ENCODE measurements at places on chromosomes 4 and X.
A peak's percentile ranks its signal among the peaks of the same experiment; 100 is the strongest.

DNA sequence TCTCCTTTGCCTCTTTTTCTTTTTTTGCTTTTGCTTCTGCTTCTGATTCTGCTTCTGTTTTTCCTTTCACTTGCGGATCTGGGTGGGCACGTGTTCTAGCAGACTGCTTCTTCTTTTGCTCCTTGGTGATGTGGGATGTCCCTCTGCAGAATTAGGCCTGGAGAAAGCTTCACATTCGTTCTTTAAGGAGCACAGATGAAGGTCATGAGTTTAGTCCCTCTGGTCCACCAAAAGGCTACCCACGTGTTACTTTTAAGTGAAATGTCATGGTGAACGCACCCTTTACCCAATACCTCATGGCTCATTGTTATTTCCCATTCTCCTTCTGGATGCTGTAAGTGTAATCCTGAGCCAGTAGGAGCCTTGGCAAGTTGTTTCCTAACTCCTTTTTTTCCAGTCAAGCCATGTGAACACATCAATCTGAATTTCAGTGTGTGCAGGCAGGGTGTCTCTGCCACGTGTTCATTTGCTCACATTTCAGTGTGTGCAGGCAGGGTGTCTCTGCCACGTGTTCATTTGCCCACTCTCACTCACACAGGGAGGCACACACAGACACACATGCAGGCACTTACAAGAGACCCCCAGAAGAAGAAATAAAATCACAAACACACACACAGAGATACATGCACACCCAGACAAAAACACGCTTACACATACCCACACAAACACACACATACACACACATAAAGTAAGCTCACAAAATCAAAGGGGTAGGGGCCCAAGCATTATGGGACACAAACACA is 36.9 kb downstream of the NBDY start:
- no peak for DNase-seq

- DNase-seq, result no peak
Observed at GRCh38 chr4:107689912-107690587, 30.0 kb downstream of the PAPSS1 start.

DNA sequence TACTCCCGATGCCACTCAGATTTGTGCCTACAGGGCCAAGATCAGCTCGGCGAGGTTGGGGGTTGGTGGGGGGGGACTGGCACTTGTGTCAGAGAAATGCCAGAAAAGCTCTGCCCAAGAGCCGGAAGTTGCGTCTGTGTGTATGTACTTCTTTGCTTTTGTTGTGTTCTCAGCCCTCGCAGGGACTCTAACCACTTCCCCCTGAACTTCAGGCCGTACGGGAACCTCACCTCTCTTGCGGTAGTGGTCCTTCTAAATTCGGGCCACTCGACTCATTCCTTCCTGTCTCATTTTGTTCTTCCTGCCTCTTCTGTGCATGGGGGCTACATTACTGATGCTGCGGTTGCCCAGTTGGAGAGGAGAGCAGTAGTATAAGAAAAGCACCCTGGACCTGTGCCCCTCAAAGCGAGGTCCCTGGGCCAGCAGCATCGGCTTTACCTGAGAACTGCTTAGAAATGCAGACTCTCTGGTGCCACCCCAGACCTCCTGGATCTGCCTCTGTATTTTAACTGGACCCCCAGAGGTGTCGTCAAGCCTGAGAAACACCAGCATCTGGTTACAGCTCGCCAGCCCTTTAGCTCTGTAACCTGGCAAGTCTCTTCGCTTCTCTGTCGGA is 146.3 kb upstream of the RPS6KA3 start:
- DNase-seq, result no peak

- no peak for DNase-seq
Observed at GRCh38 chr4:109801895-109802319, at the start of gene CFI. TSS of gene CFI (minus strand) at chr4:109801999. CDS start at chr4:109801971, 28 bp downstream.

DNA sequence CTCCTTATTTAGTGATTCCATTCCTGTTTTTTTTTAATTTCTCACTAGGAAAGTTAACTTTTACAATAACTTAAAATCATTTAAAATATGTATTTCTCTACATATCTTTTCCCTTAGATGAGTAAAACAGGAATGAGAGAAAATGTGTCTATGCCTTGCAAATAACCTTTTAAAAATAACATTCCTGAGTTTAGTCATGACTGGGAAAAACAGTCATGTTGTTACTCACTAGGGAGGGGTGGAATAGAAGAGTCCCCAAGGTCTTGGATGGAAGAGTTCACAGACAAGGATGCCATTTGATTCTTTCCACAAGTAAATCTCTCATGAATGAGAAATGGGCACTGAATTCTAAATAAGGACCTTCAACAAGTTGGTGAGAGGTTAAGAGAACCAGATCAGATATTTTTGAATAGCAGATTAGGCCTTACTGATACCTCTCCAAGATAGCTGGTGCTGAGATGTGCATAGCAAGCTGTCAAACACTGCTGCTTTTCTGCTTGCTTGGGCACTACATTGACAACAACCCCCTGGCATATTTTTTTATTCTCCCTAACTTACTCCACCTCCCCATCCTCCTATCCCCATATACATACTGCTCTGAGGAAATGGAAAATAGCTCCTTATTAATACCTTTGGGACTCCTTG is 25.1 kb downstream of the UGDH start:
- no peak for DNase-seq

- no peak for DNase-seq
Observed at GRCh38 chrX:129614481-129615255, 40.1 kb downstream of the APLN start.

DNA sequence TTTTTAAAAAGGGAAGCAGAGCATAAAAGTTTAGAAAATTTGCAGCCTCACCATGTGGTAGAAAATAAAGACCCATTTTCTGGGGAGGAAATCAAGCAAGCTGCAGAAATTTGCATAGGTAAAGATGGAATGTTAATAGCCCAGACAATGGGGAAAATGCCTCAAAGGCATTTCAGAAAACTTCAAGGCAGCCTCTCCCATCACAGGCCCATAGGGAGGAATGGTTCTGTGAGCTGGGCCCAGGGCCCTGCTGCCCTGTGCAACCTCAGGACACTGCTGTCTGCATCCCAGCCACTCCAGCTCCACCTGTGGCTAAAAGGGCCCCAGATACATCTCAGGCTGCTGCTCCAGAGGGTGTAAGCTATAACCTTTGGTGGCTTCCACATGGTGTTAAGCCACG is 137.9 kb downstream of the INPP4B start:
- DNase-seq, result no peak

DNA sequence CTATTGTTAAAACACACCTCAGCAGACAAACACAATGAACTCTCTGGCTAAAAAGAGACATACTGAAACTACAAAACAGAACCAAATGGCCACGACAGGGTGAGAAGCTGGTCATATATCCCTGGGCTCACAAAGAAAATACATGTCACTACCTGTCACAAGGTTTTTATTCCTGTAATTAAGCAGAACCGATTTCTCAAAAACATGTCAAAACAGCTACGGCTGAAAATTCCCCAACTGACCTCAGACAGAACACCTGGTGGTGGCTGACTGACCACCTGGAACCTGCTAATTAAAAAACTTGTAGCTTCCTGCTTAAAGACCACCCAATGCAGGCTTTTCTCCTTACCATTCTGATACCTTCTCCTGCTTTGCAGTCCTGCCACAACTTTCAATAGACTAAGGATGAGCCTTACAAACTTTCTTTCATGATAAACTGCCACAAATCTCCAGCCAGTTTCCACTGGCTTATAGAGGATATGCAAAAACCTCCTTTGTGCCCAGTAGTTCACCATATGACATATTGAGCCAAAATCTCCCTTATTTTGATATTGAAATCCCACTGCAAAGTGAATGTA is 571.9 kb downstream of the SPOCK3 start:
- no peak for DNase-seq

DNA sequence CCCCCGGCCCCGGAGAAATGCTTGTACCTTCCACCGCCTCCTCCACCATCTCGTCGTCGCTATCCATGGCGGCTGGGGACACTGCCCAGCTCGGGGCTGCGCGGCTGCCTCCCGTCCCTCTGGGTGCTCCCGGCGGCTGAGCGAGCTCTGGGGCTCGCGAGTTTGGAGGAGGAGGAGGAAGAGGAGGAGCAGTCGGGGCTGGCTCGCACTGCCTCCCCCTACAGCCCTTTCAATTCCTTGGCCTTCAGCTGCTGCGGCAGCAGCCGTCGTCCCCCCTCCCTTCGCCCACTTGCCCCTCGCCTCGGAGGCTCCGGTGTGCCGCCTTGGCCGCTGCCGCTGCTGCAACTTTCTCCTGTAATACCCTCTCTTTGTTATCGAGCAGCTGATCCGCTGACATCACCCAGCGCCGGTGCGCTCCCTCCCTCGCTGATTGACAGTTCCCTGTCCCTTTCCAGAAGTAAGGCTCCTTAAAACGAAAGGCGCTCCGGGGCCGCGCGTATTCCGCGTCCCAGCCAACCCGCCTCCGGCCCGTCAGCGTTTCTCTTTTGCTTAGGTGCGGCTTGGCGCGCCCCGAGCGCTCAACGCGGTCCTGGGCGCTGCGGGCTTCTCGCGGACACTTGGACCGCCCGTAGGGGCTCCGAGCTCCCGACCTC is at the start of gene SETD7:
Gene SETD7 (minus strand): TSS at position 149 of the 653 bp plus-strand sequence. CDS start 82 bp downstream, at position 67.
- peak; percentile 31 for DNase-seq

DNA sequence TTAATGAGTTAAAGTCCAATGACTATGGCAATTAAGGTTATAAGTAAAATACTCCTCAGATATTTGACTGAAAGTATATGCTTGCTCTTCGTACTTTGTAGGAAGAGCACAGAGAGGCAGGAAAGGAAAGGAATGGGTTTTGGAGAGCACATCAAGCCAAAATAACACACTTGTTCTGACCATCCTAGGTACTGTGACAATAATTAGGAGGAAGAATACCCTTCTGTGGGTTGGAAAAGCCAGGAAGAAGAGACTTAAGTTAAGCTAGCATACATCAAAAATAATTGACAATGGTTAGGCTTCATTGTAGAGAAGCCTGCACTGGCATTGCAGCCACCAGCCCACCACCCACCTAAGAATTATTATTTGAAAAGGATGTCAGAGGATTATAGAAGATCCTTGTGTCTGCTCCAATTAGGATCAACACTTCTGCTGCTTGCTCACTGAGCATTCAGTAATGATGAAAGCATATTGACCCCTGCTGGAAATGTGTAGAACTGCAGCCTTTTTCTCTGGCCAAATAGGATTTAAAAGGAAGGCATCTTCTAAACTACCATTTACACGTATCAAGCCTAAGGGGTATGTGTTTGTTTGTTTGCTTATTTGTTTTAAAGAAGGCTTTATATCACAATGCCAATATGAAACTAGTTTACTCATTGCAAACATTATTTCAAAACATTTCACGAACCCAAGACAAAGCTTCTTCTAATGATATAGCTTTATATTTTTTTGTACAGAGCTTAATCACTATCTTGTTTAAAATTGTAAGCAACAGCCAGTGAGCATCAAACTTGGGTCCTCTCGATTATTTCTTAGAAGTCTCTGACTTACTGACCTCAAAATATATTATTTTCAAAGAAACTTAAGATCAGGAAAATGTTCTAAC is 286.2 kb upstream of the TET2 start:
- peak; percentile 83 for DNase-seq

DNA sequence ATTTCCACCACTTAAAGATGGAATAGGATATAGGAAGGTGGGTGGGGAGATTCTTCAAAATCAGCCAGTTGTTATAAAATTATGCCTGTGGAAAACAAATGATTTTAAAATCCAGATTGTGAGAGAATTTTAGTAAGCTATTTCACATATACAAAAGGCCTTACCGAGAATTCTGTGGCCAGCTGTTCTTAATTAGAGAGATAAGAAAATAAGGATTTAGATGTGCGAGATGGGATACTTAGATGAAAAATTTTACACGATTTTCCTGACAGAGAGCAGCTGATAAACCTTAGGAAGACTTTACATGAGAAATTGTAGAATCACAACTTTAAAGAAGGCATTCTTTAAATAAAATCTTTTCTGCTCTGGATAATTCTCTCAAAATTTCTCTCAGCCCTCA is 94.5 kb upstream of the IQCM start:
- DNase-seq, result no peak

- peak; percentile 58 for DNase-seq
Observed at GRCh38 chr4:137226900-137227299, 305.4 kb downstream of the PCDH18 start.

DNA sequence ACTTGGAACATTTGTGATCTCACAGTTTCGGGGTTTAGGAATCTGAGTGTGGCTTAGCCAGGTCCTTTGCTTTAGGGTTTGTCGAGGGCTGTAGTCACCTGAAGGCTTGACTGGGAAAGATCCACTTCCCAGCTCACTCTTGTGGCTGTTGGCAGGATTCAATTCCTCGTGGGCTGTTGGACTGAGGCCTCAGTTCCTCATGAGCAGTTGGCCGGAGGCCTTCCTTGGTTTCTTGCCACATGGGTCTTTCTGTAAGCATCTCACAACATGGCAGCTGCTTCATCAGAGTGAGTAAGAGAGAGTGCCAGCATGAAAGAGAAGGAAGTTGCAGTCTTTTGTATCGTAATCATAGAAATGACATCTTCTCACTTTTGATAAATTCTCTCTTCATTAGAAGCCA is 11.1 kb downstream of the TXLNG start:
- no peak for DNase-seq

- DNase-seq, result no peak
Observed at GRCh38 chrX:111444881-111445280, 32.9 kb upstream of the DCX start.

- peak; percentile 12 for DNase-seq
Observed at GRCh38 chr4:17523662-17524061, 8.7 kb downstream of the CLRN2 start.

DNA sequence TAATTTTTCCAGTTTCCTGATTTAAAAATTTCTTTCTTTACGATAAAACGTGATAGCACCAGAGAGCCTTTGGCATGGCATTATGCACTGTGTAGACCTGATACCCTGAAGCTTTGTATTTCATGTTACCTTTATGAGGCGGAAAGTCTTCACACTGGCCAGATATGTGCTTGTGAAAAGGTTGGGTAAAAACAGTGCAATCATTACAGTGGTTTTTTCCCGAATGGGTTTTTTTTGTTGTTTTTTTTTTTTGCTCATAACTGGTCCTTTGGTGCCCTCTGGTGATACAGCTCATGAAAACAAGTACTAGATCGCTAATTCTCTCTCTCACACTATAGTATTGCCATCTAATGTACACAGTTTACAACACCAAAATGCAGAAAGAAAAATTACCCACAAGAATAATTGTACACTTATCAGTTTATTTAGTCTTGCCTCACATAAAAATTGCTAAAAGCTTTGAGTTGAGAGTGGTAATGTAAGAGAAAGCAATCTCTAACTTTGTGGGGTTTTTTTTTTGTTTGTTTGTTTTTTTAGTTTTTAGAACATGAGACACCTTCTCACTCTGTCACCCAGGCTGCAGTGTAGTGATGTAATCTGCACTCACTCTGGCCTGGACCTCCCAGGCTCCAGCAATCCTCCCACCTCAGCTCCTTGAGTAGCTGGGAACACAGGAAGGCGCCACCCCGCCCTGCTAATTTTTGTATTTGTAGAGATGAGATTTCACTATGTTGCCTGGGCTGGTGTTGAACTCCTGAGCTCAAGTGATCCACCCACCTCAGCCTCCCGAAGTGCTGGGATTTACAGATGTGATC is 21.3 kb downstream of the SPCS3 start:
- no peak for DNase-seq

- no peak for DNase-seq
Observed at GRCh38 chr4:5391492-5391891, 316.9 kb downstream of the EVC2 start.

Measured in NCI-H526 (cell line).